ENCODE measurements at places on chromosomes 1 and 21.

GRCh38 chr1:178683291-178683690 lies 41.8 kb upstream of the RALGPS2 start:
- DNase-seq: no peak

GRCh38 chr1:147902253-147902845 lies at the start of gene GJA8:
GJA8 (plus strand) TSS chr1:147902795; CDS start chr1:147907956, 5,161 bp downstream.
- DNase-seq: no peak

DNA sequence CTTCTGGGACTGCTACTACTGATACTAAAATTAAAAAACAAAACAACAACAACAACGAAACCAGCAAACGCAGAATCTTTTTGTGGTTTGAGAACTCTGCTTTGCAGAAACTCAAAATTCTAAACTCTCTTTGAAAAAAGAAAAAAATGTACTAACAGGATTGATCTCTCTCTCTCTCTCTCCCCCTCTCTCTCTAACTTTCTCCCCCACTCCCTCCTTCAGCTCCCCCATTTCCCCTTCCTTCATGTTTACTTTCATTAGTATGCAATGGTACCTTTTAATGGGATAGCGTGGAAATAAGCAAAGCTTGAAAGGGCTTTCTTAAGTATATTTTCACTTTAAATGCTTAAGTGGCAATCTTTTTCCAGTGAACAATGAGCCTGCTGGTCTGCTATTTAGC lies 562.6 kb upstream of the ADGRL2 start:
- DNase-seq: no peak

DNA sequence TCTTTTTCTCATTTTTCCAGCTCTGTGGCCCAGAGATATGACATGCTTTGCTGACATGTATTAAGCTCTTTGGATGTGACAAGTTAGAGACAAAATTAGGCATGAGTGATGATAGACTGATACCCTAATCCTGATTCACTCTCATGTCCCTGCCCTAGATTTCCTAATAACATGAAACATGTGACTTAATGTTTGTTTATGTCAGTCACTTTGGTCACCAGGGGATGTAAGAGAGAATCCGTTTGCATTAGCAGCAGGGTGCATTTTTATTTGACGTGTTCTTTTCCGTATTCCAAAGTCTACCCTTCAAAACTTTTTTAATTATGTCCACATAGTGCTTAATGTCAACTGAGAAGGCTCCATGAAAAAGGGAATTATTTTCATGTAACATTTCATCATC lies 192.4 kb downstream of the HMCN1 start:
- no peak for DNase-seq

GRCh38 chr1:210143465-210144062 lies 89.0 kb upstream of the SERTAD4 start:
- no peak for DNase-seq

DNA sequence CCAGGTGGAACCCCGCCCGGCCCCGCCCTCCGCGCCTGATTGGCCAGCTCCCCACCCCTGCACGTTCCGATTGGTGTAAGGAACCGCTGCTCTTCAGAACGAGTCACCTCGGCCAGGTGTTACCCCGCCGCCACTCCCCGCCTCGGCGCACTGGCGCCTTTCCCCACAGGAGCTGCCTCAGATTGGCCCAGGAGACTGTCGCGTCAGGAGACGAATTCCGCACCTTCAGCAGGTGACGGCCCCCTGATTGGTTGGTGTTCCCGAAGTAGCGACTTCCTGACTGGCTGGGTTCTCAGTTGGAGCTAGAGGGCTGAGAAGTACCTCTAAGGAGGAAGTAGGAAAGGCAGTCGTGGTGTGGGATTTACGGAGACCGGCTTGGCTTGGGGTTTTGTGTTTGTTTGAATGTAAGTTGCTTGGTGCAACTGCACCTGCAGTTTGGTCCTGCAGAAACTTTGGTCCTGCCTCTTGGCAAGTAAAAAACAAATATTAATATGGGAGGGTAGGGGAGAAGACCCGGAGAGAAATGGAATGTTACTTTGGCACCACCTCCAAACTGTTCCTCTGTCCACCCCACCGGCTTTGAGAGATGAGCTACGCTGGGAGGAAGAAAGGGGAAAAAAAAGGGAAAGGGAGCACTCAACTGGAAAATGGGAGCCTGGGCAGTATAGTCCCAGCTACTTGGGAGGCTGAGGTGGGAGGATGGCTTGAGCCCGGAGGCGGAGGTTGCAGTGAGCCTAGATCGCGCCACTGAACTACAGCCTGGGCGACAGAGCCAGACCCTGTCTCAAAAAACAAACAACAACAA lies 415 bp upstream of the F11R start:
- peak; percentile 91 for DNase-seq
